ENCODE measurements at places on chromosomes 12 and 14.

GRCh38 chr12:46465307-46465706 is 92.7 kb upstream of the SLC38A2 start:
- DNase-seq, result no peak

GRCh38 chr12:119071638-119072231 is 90.4 kb downstream of the SRRM4 start:
- no peak for DNase-seq

DNA sequence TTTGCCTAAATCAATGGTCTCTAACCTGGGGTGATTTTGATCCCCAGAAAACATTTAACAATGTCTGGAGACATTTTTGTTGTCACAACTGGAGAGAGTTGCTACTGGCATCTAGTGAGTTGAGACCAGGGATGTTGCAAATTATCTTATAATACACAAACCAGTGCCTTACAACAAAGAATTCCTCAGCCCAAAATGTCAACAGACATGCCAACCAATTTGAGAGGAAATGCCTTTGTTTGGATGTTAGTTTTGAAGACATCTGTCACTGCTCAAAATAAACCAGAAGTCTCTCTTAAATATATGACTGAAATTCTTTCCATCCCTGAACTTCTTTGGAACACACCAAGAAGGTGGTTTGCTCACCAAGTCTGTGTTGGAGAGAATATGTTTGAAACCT is 336.9 kb upstream of the ATP2B1 start:
- no peak for DNase-seq

- no peak for DNase-seq
These were observed 21.3 kb downstream of the POU6F1 start for GRCh38 chr12:51196547-51196946.

DNA sequence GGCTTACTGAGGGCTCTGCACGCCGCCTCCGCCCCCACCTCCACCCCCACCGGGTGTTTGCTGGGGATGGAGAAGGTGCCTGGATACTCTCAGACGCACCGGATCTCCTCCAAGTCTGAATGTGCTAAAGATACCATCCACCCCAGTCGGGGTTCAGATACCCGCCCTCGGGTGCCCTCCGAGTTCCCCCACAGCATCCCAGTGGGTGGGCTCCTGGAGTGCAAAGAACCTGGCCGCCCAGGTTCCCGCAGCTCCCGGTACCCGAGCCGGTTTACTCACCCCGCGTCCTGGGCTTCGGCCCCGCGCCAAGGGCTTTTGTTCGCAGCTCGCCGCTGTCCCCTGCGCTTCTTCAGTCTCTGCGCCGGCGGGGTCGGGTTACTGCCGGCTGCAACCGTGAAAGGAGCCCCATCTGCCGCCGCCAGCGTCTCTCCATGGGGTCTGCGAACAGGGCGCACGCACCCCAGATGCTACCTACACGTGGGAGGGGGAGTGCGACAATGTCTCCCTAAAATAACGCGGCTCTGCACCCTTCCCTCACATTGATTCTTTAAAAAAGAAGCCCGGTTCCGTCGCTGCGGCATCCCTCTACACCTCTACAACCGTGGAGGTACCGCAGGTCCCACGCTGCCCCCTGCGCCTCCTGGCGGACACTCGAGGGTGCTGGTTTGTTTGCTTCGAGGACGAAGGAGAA is at the start of gene CCDC177:
Gene CCDC177 (minus strand): TSS at position 609 of the 691 bp plus-strand sequence. CDS start 1,249 bp downstream, outside the sequence.
- DNase-seq, result peak; percentile 71

DNA sequence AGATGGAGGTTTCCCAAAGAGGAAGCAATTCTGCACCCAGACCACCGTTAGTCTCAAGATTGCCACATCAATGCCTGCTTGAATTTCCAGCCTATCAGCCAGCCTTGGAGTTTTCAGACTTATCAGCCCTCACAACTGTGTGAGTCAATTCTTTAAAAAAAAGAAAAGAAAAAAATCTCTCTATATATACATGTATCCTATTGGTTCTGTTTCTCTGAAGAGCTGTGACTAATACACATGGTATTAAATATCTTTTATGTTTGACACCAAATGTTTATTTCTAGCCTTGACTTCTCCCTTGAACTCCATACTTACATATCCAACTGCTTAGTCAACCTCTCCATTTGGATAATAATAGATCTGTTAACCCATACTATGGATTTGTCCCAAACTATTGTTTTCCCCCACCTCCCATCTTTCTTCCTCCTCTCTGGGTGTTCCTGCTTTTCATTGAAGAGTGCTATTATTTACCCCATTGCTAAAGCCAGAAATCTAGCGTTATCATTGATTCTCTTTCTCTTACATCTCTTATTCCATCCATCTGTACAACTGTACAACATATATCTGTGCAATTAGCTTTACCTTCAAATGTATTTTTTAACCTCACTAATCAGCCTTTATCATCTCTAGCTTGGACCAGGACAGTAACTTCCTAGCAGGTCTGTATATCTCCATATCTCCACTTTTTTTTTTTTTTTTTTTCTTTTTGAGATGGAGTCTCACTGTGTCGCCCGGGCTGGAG is 22.7 kb upstream of the EID3 start:
- no peak for DNase-seq

- no peak for DNase-seq
These were observed 2.0 kb upstream of the MDM1 start for GRCh38 chr12:68334132-68334531.

DNA sequence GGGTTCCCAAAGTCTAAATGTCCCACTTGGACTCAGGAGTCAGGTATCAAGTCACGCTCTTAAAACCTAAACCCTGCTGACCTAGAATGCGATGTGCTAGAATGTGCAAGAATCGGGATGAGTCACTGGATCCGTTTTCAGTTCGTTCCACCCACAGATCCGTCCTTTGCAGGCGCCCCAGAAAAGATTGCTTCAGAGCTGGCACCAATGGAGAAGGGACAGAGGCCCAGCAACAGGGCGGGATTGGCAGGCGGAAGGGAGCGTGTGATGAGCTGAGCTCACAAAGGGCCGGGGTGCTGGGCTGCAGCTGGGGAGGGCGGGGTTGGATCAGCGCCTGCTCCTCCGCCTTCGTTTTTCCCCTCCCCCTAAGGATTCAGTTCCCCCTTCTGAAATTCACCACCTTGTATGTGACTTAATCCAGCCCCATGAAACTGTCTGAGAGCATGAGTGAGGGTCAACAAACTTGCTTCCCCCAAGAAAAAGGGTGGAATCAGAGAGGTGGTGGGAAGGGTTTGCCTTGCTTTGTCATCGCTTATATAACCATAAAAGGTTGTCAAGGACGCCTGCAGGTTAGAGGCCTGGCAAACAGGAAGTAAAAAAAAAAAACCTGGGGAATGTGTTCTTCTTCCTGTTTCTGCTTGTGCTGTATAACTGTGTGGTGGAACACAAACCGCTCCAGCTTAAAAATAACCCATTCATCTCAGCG is 2.8 kb upstream of the UBC start:
- peak; percentile 50 for DNase-seq

GRCh38 chr14:54711812-54712464 is 145.0 kb downstream of the SAMD4A start:
- no peak for DNase-seq

GRCh38 chr14:23361763-23362162 is 3.2 kb downstream of the EFS start:
- no peak for DNase-seq

DNA sequence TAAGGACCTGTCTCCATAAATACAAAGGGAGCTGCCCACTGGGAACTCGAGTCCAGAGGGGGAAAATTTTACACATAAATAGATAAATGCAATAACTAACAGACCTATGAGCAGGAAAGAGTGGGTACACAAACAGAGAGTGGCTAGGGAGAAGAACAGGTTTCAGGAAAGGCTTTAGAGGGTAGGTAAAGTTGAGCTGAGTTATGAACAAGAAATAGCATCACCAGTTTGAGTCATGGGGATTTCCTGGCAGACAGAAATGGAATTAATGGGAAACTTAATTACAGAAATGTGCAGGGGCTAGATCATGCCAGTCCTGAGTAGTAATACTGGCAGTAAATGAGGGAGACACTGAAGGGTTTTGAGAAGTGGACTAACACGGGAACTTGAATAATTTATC is 58.0 kb upstream of the CCDC175 start:
- no peak for DNase-seq

DNA sequence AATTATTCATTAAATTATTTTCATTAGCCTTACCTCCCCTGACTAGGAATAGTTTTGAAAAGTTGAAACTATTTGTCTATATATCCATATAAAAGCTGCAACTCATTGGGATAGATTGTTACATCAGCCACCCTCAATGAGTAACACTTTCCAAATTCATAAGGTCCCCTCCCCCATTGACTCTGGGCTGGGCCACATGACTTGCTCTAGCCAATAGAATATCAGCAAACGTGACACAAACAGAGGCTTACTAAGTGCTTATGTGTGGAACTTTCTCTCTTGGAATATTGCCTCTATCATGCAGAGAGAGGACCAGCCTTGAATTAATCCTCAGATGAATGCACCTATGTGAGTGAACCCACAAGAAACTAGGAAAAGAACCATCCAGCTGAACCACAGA is 213.7 kb downstream of the CCDC59 start:
- DNase-seq, result no peak

DNA sequence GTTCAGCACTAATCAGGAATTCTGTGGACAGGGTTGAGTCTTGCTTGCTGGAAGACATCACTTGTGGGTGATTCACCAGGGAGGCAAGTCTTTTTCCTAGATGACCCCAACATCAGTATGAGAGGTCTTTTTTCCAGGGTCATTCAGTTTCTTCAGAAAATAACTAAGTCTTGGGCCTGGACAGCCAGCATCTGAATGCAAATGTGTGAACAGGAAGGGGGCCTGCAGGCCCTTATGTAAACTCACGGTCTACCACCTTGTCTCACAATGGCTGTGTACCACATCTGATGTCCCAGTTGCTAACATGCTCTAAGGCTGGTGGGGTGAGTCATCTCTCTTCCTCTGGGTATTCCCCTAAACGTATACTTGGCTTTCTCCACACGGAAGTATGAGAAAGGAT is 79.2 kb downstream of the HECTD4 start:
- DNase-seq, result peak; percentile 40

DNA sequence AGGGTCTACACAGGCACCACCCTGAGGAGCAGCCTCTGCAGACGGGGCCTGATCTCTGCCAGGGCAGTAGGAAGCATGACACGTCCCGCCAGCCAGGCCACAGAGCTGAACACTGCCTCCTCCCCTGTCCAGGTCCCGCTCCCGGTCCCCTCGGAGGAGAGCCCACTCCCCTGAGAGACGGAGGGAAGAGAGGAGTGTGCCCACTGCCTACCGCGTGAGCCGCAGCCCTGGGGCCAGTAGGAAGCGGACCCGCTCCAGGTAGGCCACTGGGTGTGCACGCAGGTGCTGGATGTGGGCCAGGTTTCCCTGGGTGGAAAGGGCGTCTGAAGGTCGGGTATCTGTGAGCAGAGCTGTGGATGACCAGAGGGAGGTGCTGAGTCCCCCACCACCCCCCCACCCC is 41.9 kb upstream of the MMP17 start:
- no peak for DNase-seq

GRCh38 chr14:77620222-77620870 is 3.9 kb upstream of the SPTLC2 start:
- DNase-seq, result no peak

DNA sequence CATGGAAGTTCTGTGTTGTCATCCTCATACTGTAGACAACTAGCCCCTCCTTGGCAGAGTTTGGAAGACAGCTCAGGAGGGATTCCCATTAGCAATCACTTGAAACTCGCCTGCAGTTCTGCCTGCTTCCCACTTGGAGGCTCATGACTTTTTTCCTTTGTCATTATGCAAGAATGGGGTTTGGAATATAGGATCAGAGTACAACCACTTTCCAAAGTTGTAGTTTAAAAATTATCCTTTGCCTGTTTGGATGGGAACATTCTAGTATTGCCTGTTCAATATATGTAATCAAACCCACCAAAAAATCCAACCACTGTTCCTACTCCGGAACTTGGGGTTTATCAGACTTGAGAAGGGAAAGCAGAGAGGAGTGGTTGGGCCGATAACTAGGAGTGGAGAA is 2.1 kb upstream of the GPD1 start:
- DNase-seq, result no peak

- no peak for DNase-seq
These were observed 6.0 kb upstream of the UBE2N start for GRCh38 chr12:93447555-93448290.

GRCh38 chr14:103695296-103696069 is 19.8 kb downstream of the XRCC3 start:
- no peak for DNase-seq

GRCh38 chr14:105617201-105617777 is 90.9 kb downstream of the TMEM121 start:
- no peak for DNase-seq

DNA sequence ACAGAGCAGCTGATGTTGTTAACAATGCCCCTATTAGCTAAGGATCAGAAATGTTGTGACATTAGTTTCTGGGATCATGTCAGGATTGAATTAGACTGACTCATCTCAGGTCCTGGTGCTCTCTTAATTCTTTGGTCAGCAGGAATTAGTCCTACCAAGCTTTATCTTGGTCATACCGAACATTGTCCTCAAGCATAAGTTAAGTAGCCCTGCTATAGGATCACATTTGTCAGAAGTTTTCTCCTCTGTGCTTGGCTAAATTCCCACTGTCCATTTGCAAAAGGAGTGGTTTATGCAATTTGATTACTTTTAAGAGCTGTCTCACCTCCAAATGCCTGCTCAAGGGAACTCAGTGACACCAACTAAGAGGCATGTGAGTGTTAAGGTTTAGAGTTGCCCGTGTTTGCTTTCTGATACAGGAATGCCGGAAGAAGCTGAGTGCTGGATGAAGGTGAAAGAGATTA is 48.4 kb upstream of the IFNG-AS1 start:
- DNase-seq, result no peak

DNA sequence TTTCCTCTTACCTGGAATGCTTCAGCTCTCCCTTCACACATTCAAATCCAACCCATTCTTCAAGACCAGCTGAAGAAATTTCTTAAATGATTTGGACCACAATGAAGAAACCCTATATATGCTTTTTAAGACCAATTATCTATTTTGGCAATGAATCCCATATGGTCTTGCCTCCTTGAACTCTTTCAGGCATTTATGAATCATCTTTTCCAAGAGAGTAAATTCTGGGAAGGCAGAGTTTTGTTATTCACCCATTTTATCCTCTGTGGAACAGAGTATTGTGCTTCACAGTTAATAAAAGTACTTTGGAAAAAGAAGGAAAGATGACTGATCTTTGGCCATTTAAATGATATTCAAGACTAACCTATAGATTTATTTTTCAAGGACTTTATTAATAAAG is 14.0 kb downstream of the GIT2 start:
- DNase-seq, result no peak

DNA sequence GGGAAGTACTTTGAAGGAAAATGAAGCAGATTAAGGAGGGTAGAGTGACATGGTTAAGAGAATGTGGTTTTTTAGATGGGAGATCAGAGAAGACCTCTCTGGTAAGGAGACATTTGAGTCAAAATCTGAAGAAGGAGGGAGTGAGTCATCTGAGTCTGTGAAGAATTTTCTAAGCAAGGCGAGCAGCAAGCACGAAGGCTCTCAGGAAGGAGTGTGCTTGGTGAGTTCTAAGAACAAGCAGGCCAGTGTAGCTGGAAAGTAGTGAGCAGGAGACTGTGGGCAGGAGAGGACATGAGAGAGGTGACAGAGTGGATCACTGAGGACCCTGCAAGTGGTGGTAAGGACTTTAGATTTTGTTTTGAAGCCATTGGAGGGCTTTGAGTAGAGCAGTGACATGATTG is 76.3 kb upstream of the FUT8 start:
- no peak for DNase-seq
